ENCODE measurements at places on chromosomes 6 and 20. TPM values are rescaled to one million over a fixed set of nuclear protein-coding genes. Genes with fewer than 3 reads are reported as not detected.

VPS16 gene
- 21.2 TPM for total RNA-seq

RGS17 gene
- total RNA-seq = 0.20 TPM

HFE gene
- 7.7 TPM for total RNA-seq

KCNK5 gene
- 2.4 TPM for total RNA-seq

SLC35B2 gene
- 631 TPM for total RNA-seq

ARID1B gene
- total RNA-seq = 9.9 TPM

MCHR2 gene
- not detected for total RNA-seq
